ENCODE measurements at places on chromosomes 16 and 17.

DNA sequence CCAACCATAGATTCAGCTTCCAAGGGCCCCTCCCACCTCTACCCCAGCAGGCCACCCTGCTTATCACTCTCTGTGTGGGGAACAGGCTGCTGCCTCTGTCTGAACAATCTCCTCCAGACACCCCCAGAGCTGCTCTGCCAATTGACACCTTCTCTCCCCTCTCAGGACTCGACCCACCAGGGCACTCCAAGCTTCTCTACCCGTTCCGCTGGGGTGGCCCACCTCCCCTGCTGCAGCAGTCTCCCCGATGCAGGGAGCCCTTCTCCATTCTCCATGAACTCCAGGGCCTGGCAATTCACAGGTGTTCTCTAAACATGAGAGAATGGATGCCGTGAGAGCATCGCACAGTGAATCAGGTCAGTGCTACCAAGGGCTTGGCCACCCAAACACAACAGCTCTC lies 28.3 kb upstream of the FAAP100 start:
- no peak for DNase-seq

- DNase-seq = no peak
Observed at GRCh38 chr17:10435096-10435495, 13.3 kb upstream of the MYH8 start.

DNA sequence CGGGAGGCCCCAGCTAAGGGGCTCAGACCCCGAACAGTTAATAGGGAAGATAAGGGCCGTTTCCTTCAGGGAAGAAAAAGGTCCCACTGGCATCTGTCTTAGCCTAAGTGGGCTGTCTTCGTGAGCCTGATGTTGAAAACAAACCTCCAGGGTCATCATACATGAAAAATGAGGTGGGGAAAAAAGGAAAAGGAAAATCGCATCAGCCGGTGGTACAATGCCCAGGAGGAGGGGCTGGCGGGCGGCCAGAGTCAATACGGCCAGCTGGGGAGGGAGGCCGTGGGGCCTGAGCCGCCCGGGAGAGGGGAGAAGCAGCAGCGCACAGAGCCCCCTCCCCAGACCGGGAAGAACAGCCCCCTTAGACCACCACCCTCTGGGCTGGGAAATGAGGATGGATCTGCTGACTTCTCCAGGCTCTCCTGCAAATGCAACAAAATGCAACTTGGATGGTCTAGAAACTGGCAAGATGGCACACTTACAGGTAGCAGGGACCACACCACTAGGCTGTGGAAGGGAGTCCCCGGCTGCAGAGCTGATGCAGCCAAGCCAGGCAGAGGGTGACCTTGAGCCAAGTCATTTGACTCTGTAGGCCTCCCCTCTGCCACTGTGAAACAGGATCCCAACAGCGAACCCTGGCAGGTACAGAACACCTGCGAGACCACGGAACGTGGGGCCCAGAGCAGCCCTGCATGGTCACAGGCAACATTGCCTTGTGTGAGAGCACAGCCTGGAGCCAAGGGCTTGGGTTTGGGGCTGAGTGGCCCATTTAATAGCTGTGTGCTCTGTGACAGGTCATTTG lies 448.5 kb downstream of the SOX9 start:
- DNase-seq = no peak

DNA sequence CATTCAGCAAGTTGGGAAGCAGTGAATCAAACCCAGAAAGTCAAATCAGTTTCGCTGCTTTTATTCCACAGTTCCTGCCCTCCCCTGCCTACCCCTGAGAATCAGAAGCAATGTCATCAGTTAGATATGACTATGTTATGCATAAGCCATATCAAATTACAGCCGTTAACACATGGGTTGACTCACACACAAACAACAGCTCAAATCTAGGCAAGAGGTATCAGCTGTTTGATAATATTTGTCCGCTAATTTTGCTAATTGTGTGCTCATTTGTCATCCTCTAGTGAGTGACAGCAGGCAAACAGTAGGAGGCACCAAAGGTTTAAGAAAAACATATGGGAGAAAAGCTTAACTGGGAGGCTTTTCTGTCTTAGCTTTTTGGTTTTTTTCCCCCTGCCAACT lies 327.4 kb upstream of the CCL2 start:
- DNase-seq = no peak

DNA sequence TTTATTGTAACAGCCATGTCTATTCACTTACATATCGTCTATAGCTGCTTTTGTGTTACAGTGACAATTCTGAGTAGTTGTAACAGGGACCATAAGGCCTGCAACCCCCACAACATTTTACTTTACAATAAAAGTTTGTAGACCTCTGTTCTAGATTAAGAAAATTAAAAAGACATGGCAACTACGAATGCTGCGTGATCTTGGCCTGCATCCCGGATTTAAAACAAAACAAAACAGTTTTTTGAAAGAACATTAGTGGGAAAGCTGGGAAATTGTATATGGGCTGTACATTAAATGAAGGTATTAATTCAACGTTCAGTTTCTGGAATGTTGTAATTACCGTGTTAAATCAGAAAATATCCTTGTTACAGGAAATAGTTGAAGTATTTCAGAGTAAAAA lies 64.1 kb downstream of the RMI2 start:
- DNase-seq = no peak

DNA sequence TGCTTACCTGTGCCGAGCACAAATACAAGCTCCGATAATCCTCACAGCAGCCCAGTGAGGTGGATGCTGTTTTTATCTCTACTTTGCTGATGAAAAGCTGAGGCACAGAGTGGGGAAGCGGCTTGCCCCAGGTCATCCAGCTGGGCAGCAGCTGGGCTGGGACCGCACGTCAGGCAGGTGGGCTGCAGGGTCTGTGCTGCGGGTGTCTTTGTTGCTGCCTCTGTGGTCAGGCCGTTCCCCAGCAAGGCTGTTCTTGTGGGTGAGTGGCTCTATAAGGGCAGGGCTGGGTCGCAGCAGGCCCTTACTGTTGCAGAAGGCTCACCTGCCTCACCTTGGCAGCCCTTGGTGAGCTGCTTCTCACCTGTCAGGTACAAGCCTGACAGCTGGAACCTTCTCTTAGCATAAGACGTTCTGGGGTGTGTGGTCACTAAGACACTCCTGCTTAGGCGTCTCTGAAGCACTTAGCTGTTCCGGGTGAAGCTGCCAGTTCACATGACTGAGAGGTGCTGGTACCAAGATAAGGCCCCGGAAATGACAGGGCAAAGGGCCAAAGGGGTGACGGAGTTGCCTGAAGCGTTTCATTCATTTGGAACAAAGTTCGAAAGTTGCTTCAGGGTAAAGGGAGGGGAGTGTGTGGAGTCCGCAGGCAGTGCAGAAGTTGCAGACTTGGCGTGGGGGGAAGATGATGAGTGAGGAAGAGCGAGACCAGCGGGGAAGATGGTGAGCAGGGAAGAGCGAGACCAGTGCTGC lies 17.4 kb downstream of the IRF8 start:
- peak; percentile 77 for DNase-seq

GRCh38 chr16:72910381-72910780 lies 137.5 kb downstream of the ZFHX3 start:
- no peak for DNase-seq

DNA sequence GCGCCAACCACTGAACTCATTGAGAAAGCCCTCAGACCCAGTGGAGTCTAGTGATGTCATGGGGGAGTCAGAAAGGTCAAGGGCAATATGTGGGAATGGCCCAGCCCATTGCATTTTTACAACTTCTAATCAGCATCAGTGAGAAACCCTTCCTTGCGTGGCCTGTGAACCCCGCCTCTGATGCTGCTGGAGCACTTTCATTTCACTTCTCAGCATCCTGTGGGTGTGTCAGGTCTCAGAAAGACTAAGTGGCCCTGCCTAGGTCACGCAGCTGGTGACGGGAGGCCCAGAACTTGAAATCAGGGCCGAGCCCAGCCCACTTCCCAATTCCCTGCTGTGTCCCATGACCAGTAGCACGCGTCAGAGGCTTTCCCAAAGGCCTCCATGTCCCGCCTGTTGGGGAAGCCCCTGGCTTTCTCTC lies 6.1 kb downstream of the DNAI2 start:
- no peak for DNase-seq

GRCh38 chr16:57134982-57135381 lies 42.6 kb downstream of the CPNE2 start:
- no peak for DNase-seq

DNA sequence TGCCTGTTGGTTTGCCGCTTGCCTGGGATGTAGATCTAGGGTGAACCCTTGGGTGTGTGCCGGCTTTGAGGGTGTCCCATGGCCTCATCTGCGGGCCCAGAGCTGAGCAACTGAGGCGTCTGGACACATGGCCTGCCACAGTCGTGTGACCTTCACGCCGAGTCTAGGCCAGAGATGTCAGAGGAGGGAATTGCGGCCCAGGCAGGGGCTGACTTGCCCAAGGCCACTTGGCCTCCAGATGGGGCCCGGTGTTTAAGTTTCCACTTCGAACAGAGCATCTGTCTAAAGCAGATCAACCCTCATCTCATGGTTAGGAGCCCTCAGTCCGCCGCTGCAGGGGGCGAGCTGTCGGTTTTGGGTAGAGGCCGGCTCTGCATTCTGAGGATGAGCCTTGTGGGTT lies 28.0 kb upstream of the FOXK2 start:
- DNase-seq = no peak

GRCh38 chr16:84559311-84559932 lies 55.0 kb upstream of the MEAK7 start:
- DNase-seq = no peak

DNA sequence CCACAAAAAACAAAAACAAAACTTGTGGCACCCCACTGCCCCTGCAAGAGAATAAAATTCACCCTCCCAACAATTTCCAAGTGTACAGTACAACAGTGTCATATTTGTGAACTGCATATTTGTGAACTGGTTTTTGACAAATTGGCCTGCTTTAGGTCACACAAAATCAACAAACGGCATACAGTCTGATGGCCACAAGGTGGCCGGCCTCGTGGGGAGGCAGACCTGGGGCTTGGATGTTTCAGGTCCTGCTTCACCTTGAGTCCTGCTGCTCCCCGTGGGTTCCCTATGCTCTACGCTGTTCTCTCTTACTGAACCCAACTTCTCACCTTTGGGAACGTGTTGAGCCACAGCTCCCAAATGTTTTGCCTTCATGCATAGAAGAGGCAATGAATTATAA lies 102.2 kb downstream of the CDK5R1 start:
- no peak for DNase-seq

DNA sequence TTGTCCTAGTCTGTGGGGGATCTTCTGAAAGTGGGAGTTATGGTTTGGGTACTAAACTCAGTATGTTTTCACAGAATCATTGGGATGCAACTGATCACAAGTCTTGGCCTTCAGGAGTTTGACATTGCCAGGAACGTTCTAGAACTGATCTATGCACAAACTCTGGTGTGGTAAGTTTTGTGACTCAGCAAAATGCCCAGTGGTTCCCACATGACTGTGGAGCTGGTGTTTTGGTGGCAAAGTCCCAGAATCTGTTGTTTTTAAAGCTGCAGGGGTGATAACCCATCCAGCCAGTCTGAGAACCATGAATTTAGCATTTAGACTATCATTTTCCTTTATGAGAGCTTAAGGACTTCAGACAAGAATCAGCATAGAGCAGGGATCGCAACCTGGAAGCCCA lies 40.6 kb downstream of the GDE1 start:
- no peak for DNase-seq

DNA sequence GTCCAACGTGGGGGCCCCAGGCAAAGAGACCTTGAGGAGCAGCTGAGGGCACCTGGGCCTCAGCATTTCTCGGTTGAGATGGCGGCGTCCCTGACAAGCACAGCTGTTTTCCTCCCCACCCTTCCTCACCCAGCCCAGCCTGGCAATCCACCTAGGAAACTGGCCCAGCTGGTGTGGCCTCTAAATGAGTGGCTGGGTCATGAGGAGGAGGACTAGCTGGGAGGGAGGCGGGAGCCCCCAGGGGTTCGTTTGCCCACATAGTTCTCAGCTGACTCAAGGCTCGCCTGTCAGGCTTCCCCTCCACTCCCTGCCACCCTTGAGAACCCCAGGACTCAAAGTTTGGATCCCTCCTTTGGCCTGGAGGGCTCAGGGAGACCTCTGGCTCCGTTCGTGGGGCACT lies 5.9 kb downstream of the RNF222 start:
- no peak for DNase-seq

DNA sequence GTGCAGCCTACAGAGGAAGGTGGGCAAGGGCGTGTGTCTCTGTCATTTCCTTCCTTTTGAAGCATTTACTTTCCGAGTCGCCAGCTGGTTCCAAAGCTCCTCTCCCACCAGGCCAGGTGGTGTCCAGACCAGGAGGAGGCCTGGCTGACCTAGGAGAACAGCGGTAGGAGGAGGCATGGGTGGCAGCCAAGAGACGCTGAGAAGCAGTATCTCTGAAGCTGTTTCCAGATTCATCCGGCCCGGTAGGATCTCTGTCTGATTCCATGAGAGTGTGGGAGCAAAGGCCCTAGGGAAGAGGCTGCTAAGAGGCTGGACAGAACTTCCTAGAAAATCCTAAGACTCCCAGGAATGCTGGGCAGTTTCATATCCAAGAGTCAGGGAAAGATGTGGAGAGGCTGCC lies 20.3 kb downstream of the MEOX1 start:
- no peak for DNase-seq

DNA sequence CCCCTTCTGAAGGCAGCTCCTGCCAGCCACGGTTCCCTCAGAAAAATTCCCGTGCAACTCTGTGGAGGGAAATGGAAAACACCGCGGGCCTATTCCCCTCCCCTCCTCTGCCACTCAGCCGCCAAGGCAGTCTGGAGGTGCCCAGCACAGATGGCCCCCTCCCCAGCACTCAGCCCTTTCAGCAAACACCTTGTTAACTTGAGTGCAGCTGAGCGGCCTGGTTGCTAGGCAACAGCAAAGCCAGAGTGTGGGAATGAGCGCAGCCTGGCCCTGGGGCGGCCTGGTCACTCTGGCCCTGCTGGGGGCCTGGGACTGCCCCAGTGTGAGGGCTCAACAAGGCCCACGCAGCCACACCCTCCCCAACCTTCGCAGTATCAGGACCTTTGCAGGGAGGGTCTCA lies 32.8 kb downstream of the CACNA1G start:
- DNase-seq = no peak

DNA sequence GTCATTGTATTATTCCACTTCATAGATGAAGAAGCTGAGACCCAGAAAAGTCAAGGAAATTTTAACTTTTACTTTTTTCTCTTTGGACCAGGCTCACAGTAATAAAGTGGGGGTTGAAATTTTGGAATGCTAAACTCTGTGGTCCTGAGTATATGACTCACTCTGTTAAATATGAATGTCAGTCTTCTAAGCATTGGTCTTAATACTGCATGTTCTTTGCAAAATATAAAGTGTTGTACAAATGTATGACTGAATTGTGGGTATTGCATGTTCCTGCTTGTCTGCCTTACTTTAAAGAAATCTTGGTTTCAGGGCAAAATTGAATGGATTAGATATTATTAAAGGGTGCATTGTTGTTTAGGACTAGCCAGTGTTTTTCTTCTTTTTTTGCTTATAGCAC lies 950.8 kb upstream of the GOT2 start:
- no peak for DNase-seq

DNA sequence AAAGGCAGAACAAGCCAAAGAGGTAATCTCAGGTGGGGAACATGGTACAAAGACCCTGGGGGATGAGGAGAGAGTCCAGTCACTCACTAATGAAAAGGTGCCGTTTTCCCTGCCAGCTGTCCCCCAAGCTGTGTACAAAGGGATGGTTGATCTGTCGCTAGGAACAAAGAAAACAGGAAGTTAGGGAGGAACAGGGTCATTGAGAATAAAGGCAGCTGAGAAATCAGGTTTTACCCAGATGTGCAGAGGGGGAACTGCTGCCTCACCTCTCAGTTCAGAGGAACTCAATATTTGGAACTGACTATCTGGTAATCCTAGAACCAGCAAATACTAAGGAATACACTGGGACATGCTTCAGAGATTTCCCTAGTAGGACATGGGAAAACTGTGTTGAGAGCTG lies 1.5 kb downstream of the RSKR start:
- DNase-seq = no peak

Measured in right atrium auricular region (tissue), 2 donors.